Kidney (tissue), 22 donors: ENCODE measurements at places on chromosomes 7 and 10. TPM values are rescaled to one million over a fixed set of nuclear protein-coding genes. Genes with fewer than 3 reads are reported as not detected.

Gene PON3
- total RNA-seq = 1.6 TPM

- no peak for DNase-seq
- H3K36me3 ChIP-seq = no peaks in the 10 kb centered on the region
- no peaks in the 10 kb centered on the region for H3K4me1 ChIP-seq
- no peak overlapping the region for H3K4me3 ChIP-seq
Measured at GRCh38 chr7:115260381-115260780, 338.5 kb downstream of the MDFIC start.

Gene PAX4
- total RNA-seq = not detected

Gene SCIN
- total RNA-seq = 141 TPM

- peak overlapping the region; percentile 41 for H3K27ac ChIP-seq
- H3K36me3 ChIP-seq = peaks cover 11% of the 10 kb centered on the region
- peak; percentile 40 for DNase-seq
- H3K4me3 ChIP-seq = no peak overlapping the region
Measured at GRCh38 chr10:80486785-80487420, 32.8 kb downstream of the TSPAN14 start.

Gene NME8
- 0.44 TPM for total RNA-seq

GRCh38 chr10:35413985-35414861 is 77.9 kb downstream of the CCNY start:
- H3K27me3 ChIP-seq = no peaks in the 10 kb centered on the region
- H3K4me3 ChIP-seq = no peak overlapping the region
- peak; percentile 10 for DNase-seq
- H3K36me3 ChIP-seq = no peaks in the 10 kb centered on the region
- no peak overlapping the region for H3K27ac ChIP-seq
- peaks cover 3% of the 10 kb centered on the region for H3K4me1 ChIP-seq

Gene HYCC1
- total RNA-seq = 22.6 TPM

GRCh38 chr7:132009778-132010177 is 453.4 kb upstream of the PODXL start:
- no peak overlapping the region for H3K27ac ChIP-seq
- H3K4me1 ChIP-seq = no peaks in the 10 kb centered on the region
- H3K27me3 ChIP-seq = no peaks in the 10 kb centered on the region
- no peak for DNase-seq
- no peaks in the 10 kb centered on the region for H3K36me3 ChIP-seq

Gene C7orf57
- 0.63 TPM for total RNA-seq

DNA sequence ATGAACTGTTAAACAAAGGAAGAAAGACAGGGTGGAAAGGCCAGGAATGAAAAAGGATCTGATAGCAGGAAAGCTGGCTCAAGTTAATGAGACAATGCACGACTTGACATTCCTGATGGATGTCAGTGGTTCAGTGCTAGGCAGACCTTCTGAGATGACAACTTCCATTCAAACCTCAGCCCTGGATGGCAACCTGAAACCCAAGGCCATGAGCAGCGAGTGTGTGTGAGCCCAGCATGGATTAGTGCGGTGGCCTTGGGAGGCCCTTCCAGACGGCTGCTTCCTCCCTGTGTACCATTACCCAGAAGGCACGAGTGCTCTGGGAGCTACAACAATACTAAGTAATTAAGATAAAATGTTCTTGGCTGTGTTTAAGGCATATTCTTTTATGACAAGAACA is 18.8 kb downstream of the TRIL start:
- no peaks in the 10 kb centered on the region for H3K36me3 ChIP-seq
- DNase-seq = peak; percentile 81
- H3K27ac ChIP-seq = no peak overlapping the region
- H3K27me3 ChIP-seq = no peaks in the 10 kb centered on the region
- no peak overlapping the region for H3K4me3 ChIP-seq
- no peaks in the 10 kb centered on the region for H3K4me1 ChIP-seq

Gene AQP1
- 291 TPM for total RNA-seq

Gene INA
- total RNA-seq = 0.16 TPM
